ENCODE measurements at places on chromosomes 13 and 19. TPM values are rescaled to one million over a fixed set of nuclear protein-coding genes. Genes with fewer than 3 reads are reported as not detected.

- DNase-seq = no peak
Observed at GRCh38 chr13:31835932-31836331, 96.6 kb downstream of the RXFP2 start.

GRCh38 chr19:47226426-47227351 lies 4.3 kb downstream of the BBC3 start:
- DNase-seq = peak; percentile 95

GRCh38 chr19:7645656-7646425 lies 8.9 kb downstream of the STXBP2 start:
- DNase-seq = no peak

GRCh38 chr19:46271481-46272197 lies 25.2 kb upstream of the HIF3A start:
- DNase-seq = no peak

DNA sequence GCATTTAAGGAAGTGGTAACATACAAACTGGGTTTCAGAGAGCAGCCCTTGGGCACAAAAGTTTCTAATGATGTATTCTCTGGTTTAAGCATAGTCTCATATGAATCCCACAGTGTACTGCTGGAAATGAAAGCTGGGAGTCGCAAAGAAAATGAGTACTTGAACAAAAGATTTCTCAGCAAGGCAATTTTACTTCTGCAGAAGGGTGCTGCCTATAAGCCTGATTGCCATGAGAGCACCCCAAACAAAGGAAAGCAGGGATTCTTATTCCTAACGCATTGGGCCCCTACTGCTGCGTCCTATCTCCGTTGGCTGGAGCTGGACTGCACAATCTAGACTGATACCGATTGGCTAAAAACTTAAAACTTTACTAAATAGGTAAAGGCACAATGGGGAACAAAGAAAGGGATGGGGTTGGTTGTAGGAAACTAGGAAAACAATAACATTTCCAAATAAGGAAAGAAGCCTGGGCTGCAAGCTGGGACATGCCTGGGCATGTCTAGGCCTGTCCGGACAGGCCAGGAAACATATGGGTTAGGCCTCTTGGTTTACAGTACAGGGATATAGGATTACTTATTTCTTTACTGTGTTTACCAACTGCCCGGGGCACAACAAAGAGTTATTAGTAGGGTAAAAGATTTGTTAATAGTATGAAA lies 27.4 kb upstream of the VN1R4 start:
- no peak for DNase-seq

- no peak for DNase-seq
Observed at GRCh38 chr19:51219307-51219706, 5.6 kb upstream of the CD33 start.

- DNase-seq = no peak
Observed at GRCh38 chr13:60417734-60418133, 20.7 kb downstream of the TDRD3 start.

DNA sequence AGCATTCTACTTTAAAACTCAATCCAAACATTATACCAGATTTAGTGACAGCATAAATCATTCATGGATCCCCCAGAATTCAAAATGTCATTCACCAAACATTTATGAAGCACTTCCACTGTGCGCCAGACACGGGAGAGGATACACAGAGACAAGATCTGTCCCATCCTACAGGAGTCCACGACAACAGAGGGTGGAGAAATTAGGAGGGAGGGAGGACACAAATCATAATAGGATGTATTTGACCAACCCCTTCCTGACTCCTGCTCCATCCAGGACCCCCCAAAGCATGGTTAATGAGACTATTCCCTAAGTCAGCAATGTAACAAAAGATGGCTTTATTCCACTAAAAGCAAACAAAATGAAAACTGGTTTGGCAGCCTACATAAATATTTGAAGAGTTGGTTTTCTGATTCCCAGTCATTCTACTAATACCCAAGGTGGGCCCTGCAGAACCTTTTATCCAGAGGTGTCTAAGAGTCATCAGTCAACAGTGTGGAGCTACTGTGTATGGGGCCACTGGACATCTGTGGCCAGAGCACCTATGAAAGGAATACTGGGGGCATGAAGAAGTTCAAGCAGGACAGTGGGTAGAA lies 62.8 kb upstream of the DOCK9 start:
- DNase-seq = no peak

DNA sequence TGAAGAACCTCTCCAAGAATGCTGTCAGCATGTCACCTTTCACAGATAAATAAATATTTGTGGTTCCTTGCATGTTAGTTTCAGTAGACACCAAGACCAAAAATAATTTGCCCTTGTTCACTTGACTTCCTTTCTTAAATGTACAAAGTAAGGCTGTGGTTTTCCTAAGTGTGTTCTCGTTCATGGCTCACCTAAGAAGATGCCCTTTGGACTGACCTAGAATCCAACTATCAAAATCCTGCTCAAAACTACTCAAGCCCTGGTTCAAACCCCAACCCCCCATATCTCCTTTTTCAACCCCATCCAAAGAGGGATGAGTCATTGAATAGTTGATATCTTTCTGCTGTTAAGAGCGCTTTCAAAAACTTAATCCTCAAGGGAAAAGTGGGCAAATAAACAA lies 247.8 kb upstream of the ZNF507 start:
- DNase-seq = no peak

GRCh38 chr13:20125783-20126165 lies 35.1 kb downstream of the GJA3 start:
- DNase-seq = no peak

DNA sequence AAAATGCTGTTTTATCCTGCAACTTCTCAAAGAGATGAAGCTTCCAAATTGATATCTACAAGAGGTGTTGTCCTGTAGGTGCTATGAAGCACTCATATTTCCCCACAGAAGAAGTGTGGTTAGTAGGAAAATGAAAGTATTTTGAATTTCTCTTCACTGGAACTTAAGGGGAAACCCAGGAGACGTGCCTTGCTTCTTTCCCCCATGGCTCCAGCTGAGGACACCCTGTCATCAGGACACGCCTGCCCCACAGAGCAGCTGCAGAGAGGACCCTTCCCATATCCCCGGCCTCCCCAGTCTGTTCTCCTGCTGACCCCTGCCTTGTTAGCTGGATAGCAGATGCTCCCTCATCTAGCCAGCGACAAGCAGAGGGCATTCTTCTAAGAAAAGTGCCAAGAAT lies 371.3 kb downstream of the COG6 start:
- DNase-seq = no peak

DNA sequence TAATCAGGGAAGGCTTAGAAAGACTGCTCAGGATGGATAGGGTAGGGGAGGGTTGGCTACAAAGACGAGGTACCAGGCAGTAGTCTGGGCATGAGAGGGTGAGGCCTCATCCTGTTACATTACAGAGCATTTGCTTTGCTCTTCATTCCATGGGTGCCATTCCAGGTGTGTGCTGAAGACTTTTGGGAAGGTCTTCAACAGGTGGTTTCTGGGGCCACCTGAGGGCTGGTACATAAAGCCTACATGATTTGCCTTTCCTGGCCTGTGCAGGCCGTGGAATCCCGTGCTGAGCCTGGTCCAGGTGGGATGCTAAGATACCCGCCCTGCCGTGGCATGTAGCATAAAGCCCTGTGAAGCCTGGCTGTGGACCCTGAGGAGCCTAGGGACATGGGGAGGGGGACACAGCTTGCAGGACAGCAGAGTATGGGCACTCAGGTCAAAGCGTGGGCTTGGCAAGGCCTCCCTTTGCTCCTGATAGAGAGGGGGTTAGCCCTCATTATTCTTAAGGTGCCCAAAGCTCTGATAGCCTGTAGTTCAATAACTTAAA lies 55.6 kb upstream of the ZNF536 start:
- DNase-seq = no peak

- DNase-seq = no peak
Observed at GRCh38 chr19:51702825-51703574, 9.9 kb downstream of the SPACA6 start.

DNA sequence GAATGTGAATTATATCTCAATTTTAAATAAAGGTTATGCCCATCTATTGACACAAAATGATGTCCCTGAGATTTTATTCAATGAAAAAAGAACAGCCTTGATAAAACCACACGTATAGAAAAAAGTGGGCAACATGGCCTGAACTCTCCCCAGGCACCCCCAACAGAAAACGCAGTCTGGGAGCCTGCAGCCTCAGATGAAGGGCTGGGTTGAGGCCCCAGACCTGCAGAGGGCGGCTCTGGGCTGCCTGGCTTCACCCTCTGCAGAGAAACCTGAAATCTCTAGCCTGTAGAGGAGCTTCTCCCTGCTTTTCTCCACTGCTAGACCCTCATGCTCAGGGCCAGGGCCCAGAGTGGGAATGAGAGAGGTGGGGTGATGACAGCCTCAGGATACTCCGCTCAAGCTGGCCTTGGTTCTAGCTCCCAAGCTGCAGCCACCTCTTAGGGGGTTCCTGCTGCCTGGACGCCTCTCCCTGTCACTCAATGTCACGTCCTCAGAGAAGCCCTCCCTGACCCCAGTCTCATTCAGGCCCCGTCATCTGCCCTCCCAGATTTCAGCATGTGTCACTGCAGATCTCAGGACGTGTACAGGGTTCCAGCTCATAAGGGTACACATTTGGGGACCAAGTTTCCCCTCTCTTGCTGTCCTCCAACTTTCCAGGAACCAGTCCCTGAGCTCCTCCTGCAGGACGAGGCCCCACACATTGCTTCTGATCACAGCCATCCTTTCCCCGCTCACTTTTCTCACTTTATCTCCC lies 1.8 kb downstream of the MBD3 start:
- DNase-seq = no peak

- DNase-seq = no peak
Observed at GRCh38 chr19:35107545-35107944, 8.1 kb upstream of the FXYD3 start.

- DNase-seq = no peak
Observed at GRCh38 chr19:2237869-2238153, 1.2 kb downstream of the SF3A2 start.

DNA sequence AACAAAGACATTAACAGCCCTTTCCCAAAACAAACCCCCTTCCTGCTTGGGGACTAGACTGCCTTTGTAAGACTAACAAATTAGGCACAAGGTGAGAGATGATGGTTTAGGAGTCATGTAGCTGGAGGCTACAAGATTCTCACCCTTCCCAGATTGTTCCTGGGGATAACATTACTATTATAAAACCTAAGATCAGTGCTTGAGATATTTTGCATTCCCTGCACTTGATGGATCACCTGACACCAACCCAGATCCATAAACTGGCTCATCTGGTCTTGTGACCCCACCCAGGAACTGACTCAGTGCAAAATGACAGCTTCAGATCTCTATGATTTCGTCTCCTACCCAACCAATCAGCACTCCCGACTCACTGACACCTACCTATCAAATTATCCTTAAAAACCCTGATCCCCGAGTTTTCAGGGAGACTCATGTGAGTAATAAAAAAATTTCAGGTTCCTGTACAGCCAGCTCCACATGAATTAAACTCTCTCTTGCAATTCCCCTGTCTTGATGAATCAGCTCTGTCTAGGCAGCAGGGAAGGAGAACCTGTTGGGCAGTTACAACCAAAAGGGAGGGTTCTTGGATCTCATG lies 2.4 kb upstream of the ZNF616 start:
- no peak for DNase-seq

DNA sequence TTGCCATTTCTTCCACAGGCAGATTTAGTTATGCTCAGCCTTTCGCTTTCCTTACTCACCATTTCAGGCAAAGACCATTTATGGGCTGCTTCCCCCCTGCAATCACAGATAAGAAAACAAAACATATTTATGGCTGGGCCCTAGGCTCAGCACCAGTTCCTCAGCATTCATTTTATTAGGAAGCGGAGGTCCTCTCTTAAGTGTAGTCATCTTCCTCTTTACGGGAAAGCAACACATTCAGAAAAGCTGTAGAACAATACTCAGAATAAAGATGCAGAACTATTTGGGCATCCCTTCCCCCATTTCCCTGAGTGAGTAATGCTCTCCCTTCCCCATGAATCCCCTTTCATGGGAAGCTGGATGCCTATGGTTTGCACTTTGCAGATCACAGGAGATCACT lies 27.9 kb downstream of the FLT1 start:
- DNase-seq = no peak

DNA sequence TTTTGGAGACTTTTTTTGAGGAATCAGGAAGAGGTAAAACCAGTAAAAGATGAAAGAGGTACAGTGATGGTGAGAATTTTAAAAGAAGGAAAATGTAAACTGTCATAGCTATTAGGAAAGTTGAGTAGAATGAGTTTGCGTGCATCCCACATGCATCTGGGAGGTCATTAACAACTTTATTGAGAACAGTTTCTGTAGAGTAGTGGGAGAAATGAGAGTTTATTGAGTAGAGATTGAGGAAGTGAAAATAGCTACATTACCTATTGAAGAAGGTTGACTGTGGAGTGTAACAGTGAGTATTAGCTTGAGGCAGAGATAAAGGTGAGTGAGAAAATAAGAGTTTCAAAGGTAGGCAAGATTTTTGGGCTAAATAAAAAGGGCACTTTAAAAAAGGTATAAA lies 38.7 kb downstream of the BRCA2 start:
- DNase-seq = no peak

- DNase-seq = no peak
Observed at GRCh38 chr19:18494267-18494607, 27.6 kb downstream of the ELL start.

DNA sequence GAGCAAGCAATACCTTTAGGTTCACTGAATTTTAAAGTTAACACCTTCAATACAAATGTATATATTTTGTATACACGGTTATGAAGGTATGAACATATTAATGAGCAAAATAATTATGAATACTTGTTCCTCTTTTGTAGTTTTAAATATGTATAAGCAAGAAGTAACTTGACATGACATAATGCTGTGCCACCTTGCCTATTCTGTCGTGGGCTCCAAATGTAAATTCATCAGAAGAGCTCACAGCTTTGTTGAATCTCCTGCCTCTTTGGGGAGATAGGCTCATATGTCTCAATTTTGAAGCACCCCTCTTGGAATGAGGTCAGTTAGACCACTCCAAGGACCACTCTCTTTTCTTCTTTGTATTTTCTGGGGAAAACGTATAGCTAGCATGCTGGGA lies 59.3 kb downstream of the LRCH1 start:
- DNase-seq = no peak

DNA sequence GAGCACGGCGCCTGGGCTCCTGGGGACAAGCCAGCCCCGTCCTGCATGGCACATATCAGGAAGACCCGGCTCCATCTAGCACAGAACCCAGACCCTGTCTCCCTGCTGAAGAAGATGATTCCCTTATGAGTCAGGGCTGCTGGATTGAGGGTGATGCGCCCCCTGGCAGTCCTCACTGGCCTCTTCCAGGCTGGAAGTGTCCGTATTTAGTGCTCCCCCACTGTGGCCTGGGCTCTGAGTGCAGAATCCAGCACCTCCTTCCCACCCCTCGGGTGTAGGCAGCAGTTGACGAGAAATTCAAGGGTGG lies 14.9 kb downstream of the COMP start:
- DNase-seq = no peak

- no peak for DNase-seq
Observed at GRCh38 chr13:107170270-107170931, 602.5 kb upstream of the ARGLU1 start.

The MAMSTR gene
- 6.6 TPM for total RNA-seq

The C13orf46 gene
- 0.15 TPM for total RNA-seq

The EFNB2 gene
- total RNA-seq = 5.7 TPM

The NRTN gene
- not detected for total RNA-seq

The PPM1N gene
- total RNA-seq = 0.76 TPM

The PCDH9 gene
- total RNA-seq = 1.9 TPM

The SIGLECL1 gene
- not detected for total RNA-seq

The KATNAL1 gene
- total RNA-seq = 11.1 TPM

The CLIP3 gene
- 0.61 TPM for total RNA-seq

The PNMA8A gene
- total RNA-seq = not detected

The ALOX5AP gene
- 5.6 TPM for total RNA-seq

The ZNF766 gene
- 6.6 TPM for total RNA-seq

The FCAR gene
- total RNA-seq = 0.41 TPM

The SLC1A6 gene
- not detected for total RNA-seq

The CELF5 gene
- not detected for total RNA-seq

The ZNF560 gene
- total RNA-seq = not detected

The HCN2 gene
- not detected for total RNA-seq
